ENCODE measurements at places on chromosomes 2 and 18. TPM values are rescaled to one million over a fixed set of nuclear protein-coding genes. Genes with fewer than 3 reads are reported as not detected.

PAX8 gene
- not detected for total RNA-seq

IL36RN gene
- total RNA-seq = 5.6 TPM

RND3 gene
- total RNA-seq = 63.7 TPM

L3MBTL4 gene
- 6.5 TPM for total RNA-seq

CXCR1 gene
- total RNA-seq = 0.31 TPM

GNAL gene
- 3.9 TPM for total RNA-seq

NEU4 gene
- 9.4 TPM for total RNA-seq

UCN gene
- not detected for total RNA-seq

CABLES1 gene
- total RNA-seq = 2.8 TPM

FAM110C gene
- 3.7 TPM for total RNA-seq

FOXD4L1 gene
- not detected for total RNA-seq

MAP3K20 gene
- total RNA-seq = 305 TPM

ALLC gene
- not detected for total RNA-seq

SH2D6 gene
- not detected for total RNA-seq

SERPINB8 gene
- 4.6 TPM for total RNA-seq

C2orf72 gene
- 3.5 TPM for total RNA-seq

HOXD12 gene
- not detected for total RNA-seq

SKA1 gene
- total RNA-seq = 2.6 TPM

ANKRD30BL gene
- 0.31 TPM for total RNA-seq

SP5 gene
- 4.5 TPM for total RNA-seq

CNDP1 gene
- not detected for total RNA-seq

ZNF512 gene
- 62.3 TPM for total RNA-seq

GAL3ST2 gene
- total RNA-seq = not detected

GREB1L gene
- total RNA-seq = 6.8 TPM

TBR1 gene
- not detected for total RNA-seq

SIX2 gene
- 14.4 TPM for total RNA-seq

HJURP gene
- total RNA-seq = 9.8 TPM

MZT2B gene
- 106 TPM for total RNA-seq

ABCG5 gene
- not detected for total RNA-seq

ACMSD gene
- total RNA-seq = not detected

VAMP5 gene
- total RNA-seq = 15.7 TPM

HEATR5B gene
- total RNA-seq = 38.2 TPM

ANKRD23 gene
- 96.8 TPM for total RNA-seq

ANKRD62 gene
- 0.10 TPM for total RNA-seq

Measured in tongue (tissue), 3 donors.